Muscle of leg (tissue), 16 donors: ENCODE measurements at places on chromosomes 6 and 20.

DNA sequence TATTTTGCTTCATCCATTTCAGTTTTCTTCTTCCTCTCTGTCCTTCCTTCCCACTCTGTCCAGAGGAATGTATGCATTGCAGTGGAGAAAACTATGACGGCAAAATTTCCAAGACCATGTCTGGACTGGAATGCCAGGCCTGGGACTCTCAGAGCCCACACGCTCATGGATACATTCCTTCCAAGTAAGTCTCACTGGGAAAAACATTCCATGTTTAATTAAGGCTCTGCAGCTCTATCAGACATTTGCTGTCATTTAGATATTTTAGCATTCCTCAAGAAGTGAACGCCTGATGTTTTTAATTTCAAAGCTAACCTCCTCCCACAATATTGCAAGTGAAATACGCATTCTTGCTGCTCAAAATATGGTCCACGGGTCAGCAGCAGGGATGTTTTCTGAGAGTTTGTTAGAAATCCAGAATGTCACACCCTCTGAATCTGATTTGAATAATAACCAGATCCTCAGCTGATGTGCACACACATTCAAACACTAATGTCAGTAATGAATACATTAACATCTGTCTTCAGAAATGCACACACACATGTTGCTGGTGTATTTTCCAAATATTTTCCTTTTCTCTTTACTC lies 12.8 kb downstream of the PLG start:
- DNase-seq = peak; percentile 21

- no peak for DNase-seq
These were observed 88.9 kb downstream of the COL12A1 start for GRCh38 chr6:75116946-75117345.

- peak; percentile 30 for DNase-seq
These were observed 47.7 kb upstream of the FNDC1 start for GRCh38 chr6:159121486-159121885.

- no peak for DNase-seq
These were observed 33.1 kb upstream of the MLN start for GRCh38 chr6:33836806-33837469.

GRCh38 chr20:5024103-5024502 lies 22.8 kb upstream of the SLC23A2 start:
- no peak for DNase-seq

DNA sequence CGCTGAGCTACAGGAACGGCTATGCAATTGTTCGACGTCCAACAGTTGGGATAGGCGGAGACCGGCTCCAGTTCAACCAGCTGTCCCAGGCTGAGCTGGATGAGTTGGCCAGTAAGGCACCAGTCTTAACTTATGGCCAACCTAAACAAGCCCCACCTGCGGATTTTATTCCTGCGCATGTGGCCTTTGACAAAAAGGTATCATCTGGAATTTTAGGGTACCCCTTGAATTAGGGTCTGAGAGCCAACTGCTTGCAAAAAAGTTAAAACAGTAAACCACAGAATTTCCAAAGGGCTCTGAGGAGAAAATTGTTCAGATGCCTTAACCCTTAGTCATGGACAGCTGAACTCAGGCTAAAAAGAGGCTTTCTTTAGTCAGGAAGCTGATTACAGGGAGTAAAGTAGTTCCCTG lies 3.8 kb downstream of the EFHC1 start:
- peak; percentile 78 for DNase-seq

DNA sequence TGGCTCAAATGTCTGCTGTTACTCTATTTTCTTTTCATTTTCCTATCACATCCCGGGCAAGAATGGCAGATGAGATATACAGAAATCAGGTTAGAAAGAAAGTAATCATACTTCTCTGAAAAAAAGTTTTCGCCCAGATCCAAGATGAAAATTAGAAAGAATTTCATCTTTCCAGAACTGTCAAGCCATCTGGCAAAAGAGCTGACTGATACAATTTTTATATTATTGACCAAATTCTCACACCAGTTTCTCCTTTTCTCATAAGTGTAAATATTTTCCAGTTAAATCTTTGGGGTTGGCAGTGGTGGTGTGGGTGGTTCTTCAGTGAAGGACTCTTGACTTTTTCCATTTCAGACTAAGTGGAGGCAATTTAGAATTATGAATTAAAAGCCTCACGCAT lies 371.9 kb downstream of the CD83 start:
- no peak for DNase-seq

GRCh38 chr6:30931969-30932645 lies at the start of gene SFTA2:
Gene SFTA2 (minus strand): TSS chr6:30932170. CDS start chr6:30932096, 74 bp downstream.
- no peak for DNase-seq

DNA sequence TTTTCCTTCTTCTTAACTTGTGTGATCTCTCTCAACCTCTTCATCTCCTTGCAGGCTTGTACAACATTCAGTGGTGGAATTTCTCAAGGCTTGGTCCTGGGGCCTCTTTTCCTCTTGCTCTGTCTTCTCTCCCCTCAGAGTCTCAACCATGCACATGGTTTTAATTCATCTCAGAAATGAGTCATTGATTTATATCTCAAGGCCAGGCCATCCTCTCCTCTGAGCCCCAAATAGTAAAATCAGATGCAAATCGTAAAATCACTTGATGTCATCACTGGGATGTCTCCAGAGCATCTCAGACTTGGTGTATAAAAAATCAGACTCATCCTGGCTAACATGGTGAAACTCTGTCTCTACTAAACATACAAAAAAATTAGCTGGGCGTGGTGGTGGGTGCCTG lies 85.0 kb downstream of the FNDC1 start:
- DNase-seq = peak; percentile 86

- peak; percentile 72 for DNase-seq
These were observed 140.5 kb upstream of the ATXN1 start for GRCh38 chr6:16901782-16902181.

GRCh38 chr6:21109391-21110178 lies 484.0 kb upstream of the SOX4 start:
- DNase-seq = peak; percentile 91

- peak; percentile 90 for DNase-seq
These were observed 1155.3 kb upstream of the GJE1 start for GRCh38 chr6:140977403-140977802.

DNA sequence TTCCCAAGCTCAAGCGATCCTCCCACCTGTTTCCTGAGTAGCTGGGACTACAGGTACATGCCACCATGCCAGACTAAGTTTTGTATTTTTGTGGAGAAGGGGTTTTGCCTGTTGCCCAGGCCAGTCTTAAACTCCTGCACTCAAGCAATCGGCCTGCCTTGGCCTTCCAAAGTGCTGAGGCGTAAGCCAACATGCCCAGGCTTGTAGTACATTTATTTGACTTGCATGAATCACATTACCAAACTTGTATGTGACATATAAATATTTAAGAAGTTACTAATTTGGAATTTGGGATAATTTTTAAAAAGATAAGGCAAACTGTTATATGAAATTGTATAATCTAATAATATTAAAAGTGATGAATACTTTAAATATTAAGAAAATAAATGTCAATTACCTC lies 157.6 kb downstream of the MCHR2 start:
- no peak for DNase-seq

GRCh38 chr6:28399350-28400121 lies at the start of gene ZSCAN12:
Gene ZSCAN12 (minus strand): TSS chr6:28399747. CDS start chr6:28398405, 1,342 bp downstream.
- peak; percentile 94 for DNase-seq

DNA sequence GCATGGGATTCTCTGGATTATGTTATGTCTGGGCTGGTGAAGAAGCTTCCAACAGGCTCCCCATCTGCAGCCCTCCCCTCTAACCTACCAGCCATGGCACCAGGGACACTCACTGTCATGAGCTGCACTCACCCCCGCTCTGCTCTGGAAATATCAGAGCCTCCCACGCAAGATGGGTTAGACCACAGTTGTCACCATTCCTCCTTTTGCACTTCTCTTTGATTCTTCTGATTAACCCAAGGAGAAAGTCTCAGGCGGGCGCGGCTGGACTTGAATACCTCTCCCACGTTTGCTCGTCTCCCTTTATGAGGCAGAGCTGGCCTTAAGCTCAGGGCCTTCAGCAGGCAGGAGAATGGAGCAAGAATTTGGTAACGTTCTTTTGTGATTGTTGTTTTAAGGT lies 128.1 kb downstream of the CEBPB start:
- no peak for DNase-seq

- DNase-seq = no peak
These were observed 9.0 kb downstream of the TOMM6 start for GRCh38 chr6:41796474-41796873.

- DNase-seq = peak; percentile 26
These were observed 7.7 kb upstream of the ZNF334 start for GRCh38 chr20:46520976-46521579.

- peak; percentile 78 for DNase-seq
These were observed 4.8 kb downstream of the COL12A1 start for GRCh38 chr6:75201021-75201420.

DNA sequence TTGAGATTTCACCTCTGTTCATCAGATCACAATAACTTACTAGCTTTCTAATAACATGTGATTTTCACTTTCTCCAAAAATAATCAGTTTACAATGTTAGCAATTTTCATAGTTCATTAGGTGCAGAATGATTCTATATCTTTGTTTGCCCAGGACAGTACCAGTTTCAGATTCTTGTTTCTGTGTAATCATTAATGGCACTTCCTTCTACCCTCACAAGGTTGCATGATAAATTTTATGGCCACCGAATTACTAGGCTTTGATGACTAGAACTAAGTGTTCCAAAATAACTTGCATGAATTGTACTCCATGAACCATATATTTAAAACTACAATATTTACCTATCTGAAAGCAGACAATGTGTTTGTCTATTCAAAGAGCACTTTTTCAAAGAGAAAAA lies 442.3 kb downstream of the EPHA7 start:
- DNase-seq = no peak

- DNase-seq = peak; percentile 78
These were observed 402 bp downstream of the ZBTB12 start for GRCh38 chr6:31901415-31901952.

GRCh38 chr20:57091748-57092111 lies 174.7 kb downstream of the BMP7 start:
- no peak for DNase-seq

GRCh38 chr20:57902473-57902872 lies 192.7 kb upstream of the PMEPA1 start:
- DNase-seq = no peak

DNA sequence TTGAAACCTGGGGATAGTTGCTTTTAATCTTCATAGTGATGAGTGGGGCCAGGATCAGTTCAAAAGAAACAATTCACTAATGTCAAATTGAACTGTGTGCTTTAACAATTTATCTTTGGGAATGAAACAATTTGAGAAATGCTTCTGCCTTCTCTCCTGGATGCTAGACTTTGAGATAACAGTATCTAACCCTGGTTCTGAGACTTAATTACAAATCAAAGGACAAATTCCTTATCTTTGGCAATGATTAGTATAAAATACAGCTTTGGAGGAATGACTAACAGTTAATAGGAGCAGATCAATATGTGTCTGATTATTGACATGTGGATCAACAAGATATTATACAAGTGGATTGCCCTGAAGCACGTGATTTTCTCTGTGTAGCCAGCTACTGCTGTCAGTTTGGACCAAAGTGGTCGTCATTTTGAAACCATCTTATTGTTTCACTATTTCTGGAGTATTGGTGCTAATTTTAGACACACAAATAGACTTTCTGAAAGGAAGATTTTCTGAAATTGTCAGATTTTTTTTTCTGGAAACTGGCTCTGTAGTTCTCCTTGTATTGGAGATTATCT lies 6.2 kb upstream of the FLRT3 start:
- DNase-seq = no peak

GRCh38 chr20:46202766-46203509 lies 84.8 kb downstream of the CD40 start:
- peak; percentile 75 for DNase-seq

DNA sequence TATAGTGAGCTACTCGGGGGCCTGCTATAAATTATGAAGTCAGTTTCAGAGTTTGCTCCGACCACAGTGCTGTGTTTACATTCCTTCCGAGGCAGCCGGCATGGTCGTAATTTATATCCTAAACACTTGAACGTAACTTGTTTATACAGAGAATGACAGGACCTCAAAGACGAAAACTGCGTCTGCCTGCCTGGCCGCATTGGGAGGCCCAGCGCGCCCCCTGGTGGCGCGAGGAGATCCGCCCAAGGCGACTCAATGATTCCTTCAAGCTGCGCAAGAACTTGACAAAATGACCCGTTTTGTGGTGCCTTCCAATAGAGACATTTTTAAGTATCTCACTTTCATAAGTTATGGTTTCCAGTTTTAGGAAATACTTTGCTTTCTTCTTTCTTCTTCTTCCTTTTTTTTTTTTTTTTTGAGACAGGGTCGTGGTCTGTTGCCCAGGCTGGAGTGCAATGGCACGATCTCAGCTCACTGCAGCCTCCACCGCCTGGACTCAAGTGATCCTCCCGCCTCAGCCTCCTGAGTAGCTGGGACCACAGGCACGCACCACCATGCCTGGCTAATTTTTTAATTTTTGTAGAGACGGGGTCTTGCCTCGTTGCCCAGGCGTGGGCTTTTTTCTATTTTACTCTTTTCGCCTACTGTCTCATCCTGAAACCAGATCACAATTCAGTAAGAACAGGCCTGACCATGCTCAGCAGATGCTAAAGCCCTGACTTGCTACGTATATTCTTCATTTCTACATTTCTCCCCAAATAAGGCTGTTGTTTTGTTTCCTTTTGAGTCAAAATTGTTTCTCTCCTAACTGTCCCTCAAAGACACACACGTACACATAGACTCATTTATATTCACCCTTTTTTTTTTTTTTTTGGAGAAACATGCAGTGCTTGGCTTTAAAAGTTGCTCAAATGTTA lies 7.8 kb downstream of the FOXF2 start:
- DNase-seq = peak; percentile 75

DNA sequence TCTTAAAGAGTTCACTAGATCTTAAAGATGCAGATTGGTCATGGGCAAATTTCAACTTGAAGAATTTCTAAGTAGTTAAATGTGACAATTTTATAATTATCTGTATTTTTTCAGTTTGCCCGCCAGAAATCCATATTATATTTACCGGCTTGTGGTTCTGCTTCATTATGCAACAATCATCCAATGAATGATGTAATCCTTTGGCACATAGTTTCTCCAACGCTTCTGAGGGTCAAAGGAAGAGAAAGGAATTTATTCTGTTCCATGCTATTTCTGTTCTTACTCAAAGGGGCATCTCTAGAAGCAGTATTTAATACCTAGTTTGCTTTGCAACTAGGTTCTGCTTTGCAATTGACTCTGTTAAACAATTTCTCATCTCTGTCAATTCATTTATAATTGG lies 359.3 kb upstream of the PLCB4 start:
- DNase-seq = no peak

DNA sequence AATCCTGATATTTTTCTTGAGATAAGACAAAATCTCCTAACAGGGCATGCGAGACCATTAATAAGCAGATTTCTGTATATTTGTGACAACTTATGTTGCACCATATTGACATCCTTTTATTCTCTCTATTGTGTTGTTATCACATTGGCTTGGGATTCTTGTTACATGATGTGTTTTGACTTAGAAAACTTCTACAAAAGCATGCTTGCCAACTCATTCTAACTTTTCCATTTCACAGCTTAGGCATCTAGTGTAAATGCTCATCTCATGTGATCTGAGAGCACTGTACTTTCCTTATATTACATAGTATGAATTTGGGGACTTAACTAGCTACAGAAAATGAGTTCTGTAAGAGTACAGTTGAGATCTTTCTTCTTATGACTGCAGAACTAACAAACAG lies 1040.7 kb upstream of the ADGRB3 start:
- no peak for DNase-seq

- no peak for DNase-seq
These were observed 111.9 kb upstream of the FLRT3 start for GRCh38 chr20:14449323-14449722.
